ENCODE measurements at places on chromosomes 2 and 18. TPM values are rescaled to one million over a fixed set of nuclear protein-coding genes. Genes with fewer than 3 reads are reported as not detected.

GRCh38 chr2:126849991-126850535 lies 48.6 kb upstream of the TEX51 start:
- peaks cover 6% of the 10 kb centered on the region for H3K27me3 ChIP-seq
- H3K36me3 ChIP-seq = no peaks in the 10 kb centered on the region
- DNase-seq = peak; percentile 44
- H3K4me1 ChIP-seq = no peaks in the 10 kb centered on the region
- no peak overlapping the region for H3K27ac ChIP-seq
- no peak overlapping the region for H3K4me3 ChIP-seq

- H3K4me1 ChIP-seq = no peaks in the 10 kb centered on the region
- H3K36me3 ChIP-seq = no peaks in the 10 kb centered on the region
- H3K4me3 ChIP-seq = no peak overlapping the region
- no peak for DNase-seq
- H3K27me3 ChIP-seq = peaks cover 2% of the 10 kb centered on the region
Observed at GRCh38 chr2:182586426-182586825, 129.6 kb upstream of the DNAJC10 start.

- peaks cover 5% of the 10 kb centered on the region for H3K4me1 ChIP-seq
- H3K27ac ChIP-seq = peak overlapping the region; percentile 53
- no peak overlapping the region for H3K4me3 ChIP-seq
Observed at GRCh38 chr2:176138526-176138922, 9.0 kb downstream of the HOXD8 start.

DNA sequence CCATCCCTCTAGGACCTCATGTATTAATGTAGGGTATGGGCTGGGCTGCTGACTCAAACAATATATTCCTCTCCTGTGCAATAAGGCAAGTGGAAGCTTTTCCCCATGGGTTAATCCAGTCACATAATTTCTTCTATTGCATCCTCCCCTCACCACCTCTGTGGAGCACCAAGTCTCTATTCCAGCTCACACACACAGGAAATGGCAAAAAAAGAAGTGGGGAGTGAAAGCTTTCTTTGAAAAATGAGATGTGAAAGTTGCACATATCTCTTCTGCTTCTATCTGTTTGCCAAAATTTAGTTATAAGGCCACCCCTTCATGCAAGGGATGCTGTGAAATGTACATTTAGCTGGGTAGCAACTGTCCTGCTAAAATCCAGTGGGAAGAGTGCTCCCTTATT lies 121.3 kb downstream of the CDC42EP3 start:
- no peak overlapping the region for H3K4me3 ChIP-seq
- H3K36me3 ChIP-seq = no peaks in the 10 kb centered on the region
- H3K27me3 ChIP-seq = peaks cover 3% of the 10 kb centered on the region
- peak; percentile 39 for DNase-seq
- H3K27ac ChIP-seq = no peak overlapping the region

DNA sequence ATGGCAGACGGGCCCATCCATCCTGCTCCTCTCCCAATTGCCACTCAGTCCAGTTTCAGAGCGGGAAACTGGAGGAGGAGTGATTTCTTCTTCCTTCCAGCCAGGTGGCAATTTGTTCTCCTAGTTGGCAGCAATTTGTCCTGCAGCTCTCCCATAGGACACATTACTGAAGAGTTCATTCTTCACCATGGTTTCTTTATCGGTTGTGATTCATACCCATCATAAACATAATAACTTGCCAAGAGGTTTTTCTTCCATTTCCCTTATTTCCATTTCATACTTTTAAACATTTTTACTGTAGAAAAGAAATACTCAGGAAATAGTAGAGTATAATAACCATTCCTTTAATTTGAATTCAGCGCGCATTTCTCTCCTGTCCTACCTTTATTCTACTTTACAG lies 377.9 kb upstream of the RAB12 start:
- H3K4me3 ChIP-seq = no peak overlapping the region
- H3K27me3 ChIP-seq = no peaks in the 10 kb centered on the region
- H3K27ac ChIP-seq = no peak overlapping the region
- DNase-seq = no peak

DNA sequence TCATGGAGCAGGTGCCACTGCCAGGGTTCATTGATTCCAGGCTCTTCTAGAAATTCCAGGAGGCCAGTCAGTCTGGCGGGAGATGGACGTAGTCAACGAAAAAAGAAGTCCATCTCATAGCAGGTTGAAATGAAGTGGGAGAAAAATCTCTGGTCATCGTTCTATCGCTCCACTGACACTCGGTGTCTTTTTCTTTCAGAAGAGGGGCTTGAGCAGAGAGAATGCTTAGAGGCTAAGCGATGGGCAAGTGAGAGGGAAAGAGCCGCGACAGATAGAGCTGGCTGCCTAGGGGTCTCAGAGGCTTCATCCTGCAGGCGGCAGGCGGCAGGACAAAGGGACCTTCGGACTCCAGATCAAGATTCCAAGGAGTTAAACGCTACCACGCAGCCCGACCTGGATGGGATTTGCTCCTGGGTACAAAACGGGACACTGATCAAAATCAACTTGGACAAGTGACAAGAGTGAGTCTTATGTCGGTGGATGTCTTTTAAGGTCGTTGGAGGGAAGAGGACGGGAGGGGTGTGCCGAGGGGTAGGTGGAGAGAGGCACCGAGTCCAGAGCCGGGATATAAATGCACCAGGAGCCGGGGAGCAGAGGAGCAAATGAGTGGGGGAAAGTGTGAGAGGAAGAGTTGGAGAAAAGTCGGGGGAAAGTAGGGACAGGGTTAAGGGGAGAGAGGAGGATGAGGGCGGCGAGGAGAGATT lies 677 bp upstream of the TMEM178A start:
- no peak for DNase-seq
- peak overlapping the region; percentile 68 for H3K4me3 ChIP-seq
- H3K36me3 ChIP-seq = peaks cover 1% of the 10 kb centered on the region
- H3K27ac ChIP-seq = no peak overlapping the region
- H3K4me1 ChIP-seq = peaks cover 6% of the 10 kb centered on the region

DNA sequence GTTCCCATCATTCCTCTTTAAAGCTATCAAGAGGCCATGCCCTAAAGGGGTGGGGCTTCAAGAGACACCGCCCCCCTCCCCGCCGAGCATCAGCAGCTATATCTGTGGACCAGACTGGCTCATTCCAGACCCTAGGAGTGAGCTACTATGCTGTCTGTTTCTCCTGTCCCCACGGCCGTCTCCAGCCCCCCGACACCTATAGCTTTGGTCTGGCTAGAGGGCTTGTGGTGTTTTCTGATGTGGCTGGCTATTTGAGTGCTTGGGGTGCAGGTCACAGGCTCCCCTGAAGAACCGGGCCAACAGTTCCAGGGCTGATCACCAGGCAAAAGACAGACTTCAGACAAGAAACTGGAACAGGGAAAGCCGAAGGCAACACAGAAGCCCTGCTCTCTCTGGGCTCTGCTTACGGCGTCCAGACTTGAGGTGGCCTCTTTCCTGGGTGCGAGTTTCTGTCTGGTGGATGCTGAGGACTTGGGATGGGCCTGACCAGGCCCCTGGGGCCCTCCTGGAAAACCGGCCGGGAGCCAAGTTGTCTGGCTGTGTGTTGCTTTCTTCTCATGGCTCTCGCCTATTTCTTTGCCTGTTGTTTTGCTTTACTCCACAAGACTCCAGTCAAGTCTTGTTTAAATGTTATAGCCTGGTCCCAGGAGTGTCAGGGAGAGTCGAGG lies 83.6 kb downstream of the KLHL29 start:
- H3K4me1 ChIP-seq = peaks cover 2% of the 10 kb centered on the region
- DNase-seq = no peak
- no peak overlapping the region for H3K27ac ChIP-seq
- no peak overlapping the region for H3K4me3 ChIP-seq

DNA sequence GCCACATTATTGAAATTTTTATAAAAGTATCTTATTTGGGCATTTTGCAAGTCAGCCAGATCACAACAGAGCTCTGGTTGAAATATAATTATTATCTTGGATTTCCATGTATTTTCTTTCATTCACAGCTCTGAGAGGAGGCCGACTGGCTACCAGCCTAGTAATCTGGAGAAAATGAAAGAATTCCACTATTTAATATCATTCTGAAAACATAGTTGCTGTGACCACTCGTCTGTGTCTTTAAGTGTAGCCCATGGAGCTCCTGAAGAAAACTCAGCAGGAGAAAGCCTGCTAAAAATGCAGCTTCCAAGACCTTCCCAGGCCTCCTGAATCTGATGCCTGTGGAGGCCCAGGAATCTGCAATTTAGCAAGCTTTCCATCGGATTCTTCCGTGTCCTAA lies 114.7 kb downstream of the SH3BP4 start:
- no peak for DNase-seq
- no peak overlapping the region for H3K27ac ChIP-seq
- H3K4me3 ChIP-seq = no peak overlapping the region
- no peaks in the 10 kb centered on the region for H3K36me3 ChIP-seq
- no peaks in the 10 kb centered on the region for H3K27me3 ChIP-seq
- no peaks in the 10 kb centered on the region for H3K4me1 ChIP-seq

SLC14A1 gene
- 0.86 TPM for total RNA-seq

DNA sequence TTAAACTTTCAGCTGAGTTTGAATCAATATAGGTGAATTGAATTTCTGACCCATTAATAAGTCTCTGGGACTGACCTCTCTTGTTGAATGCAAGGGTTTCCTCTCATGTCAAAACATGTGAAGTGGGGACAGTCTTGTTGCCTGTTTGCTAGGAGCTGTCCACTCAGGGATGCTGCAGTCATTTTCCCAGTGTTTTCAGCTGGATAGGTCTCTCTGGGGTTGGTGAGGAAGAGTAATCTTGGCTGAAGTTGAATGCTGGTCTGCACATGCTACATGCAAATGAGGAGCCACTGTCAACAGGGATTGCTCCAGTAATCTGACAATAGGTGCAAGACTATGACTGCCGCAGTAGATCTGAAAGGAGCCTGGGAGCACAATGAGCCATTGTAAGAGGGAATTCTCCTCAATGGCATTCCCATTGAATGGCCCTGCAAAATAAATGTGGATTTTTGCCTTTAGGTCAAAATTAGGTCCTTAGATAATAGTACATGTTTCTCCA lies 34.1 kb upstream of the IL1RL1 start:
- H3K27me3 ChIP-seq = no peaks in the 10 kb centered on the region
- peak overlapping the region; percentile 8 for H3K4me3 ChIP-seq
- DNase-seq = peak; percentile 66

DNA sequence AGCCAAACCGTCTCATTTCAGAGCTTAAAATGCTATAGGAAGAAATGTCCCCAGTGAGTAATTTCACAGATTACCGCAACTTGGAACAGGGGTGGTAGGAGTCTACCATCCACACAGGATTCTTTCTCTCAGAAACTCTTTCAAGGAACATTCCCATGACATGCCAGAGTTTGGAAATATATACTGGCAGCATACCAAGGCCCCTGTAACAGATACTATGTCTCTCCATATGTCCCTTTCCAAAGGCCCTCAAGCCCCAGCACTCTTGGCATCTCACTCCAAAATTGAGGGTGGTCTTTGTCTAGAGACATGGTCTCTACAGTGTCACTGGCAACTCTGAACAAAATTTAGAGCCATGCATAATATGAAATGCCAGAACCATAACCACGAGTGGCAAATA lies 11.0 kb downstream of the FIGLA start:
- DNase-seq = no peak
- no peak overlapping the region for H3K27ac ChIP-seq
- peaks cover 27% of the 10 kb centered on the region for H3K27me3 ChIP-seq
- H3K4me3 ChIP-seq = no peak overlapping the region
- H3K36me3 ChIP-seq = no peaks in the 10 kb centered on the region

IGFBP5 gene
- not detected for total RNA-seq

SH3RF3 gene
- 0.47 TPM for total RNA-seq

DNA sequence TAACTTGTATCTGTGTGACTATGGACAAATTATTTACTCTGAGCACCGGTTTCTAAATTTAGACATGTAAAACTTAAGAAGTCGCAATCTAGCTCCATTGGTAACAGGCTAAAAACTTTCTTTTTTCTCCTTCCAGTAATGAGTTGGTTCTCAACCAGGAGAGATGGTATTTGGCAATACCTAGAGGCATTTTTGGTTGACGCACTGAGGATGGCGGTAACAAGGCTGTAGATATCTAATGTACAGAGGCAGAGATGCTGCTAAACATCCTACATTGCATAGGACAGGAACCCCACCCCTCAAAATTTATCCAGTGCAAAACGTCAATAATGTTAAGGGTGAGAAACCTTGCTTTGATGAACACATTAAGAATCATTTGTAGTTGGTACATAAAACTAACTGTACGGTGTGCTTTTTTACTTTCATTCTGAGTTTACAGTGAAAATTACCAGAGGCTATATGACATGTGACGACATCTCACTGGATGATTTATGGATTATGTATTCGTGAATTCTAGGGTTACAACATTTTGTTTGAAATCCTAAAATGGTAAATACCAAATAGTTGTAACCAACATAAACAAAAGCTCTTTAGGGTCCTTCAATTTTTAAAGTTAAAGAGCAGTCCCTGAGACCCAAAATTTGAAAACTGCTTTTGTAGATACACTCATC lies 91.3 kb downstream of the TLK1 start:
- H3K4me3 ChIP-seq = no peak overlapping the region
- DNase-seq = no peak
- H3K36me3 ChIP-seq = peaks cover 40% of the 10 kb centered on the region
- no peaks in the 10 kb centered on the region for H3K4me1 ChIP-seq

DNA sequence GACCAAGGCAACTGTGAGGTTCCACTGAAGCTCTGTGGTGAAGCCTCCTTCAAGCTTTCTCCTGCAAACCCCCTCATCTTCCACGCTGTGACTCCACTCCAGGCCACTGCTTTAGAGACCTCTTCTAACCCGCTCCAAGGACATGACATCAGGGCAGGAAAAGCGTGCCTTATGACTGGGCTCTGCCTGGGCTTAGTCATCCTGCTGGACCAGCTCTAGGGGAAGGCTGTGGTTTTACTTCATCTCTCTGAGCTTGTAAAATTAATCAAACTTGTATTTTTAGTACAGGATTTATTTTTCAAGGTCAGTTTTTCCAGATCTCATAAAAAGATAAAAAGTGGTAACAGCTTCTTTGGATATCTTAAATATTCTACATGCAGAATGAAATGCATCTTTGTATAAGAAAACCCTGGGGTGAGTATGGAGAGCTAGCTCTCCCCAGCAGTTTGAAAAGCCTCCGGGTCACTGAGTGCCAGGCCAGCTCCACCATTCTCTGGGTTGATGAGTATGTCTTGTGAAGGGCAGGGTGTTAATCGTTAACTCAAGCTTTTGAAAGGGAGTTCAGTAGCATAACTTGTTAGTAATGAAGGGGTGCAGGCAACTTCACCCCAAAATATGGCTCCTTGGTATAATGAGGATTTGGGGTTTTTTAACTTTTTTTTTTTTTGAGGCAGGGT lies 33.1 kb upstream of the YPEL5 start:
- no peak overlapping the region for H3K4me3 ChIP-seq

TSPYL6 gene
- total RNA-seq = not detected

DNA sequence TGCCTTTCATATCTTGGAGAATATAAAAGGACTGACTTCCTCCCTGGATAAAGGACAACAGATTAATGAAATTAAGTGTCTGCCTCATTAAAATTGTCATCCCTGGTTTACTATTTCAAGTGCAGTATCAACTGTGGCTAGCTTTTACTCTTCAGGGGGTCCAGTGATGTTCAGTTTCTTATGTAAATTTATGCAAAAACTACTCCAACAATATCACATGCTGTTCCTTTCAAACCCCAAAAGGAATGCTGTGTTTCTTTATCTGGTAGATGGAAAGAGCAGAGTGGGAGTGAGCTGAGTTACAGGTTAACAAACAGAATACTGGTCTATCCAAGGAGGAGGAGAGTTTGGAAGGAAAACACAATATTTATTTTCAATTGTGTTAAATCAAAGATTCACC lies 283.7 kb upstream of the VWC2L start:
- DNase-seq = no peak
- H3K36me3 ChIP-seq = no peaks in the 10 kb centered on the region
- no peaks in the 10 kb centered on the region for H3K27me3 ChIP-seq
- H3K27ac ChIP-seq = no peak overlapping the region
- H3K4me3 ChIP-seq = no peak overlapping the region

NCOA1 gene
- total RNA-seq = 25.9 TPM

GRCh38 chr2:136373841-136374240 lies 255.9 kb upstream of the CXCR4 start:
- no peak overlapping the region for H3K4me3 ChIP-seq
- H3K27me3 ChIP-seq = peaks cover 7% of the 10 kb centered on the region
- no peak for DNase-seq
- no peak overlapping the region for H3K27ac ChIP-seq
- H3K4me1 ChIP-seq = peaks cover 54% of the 10 kb centered on the region

All from activated CD4-positive, alpha-beta T cell treated with anti-CD3 and anti-CD28 coated beads, Interleukin-2, amount 10 ng/mL, durations not matched to agents 24 days and 14 days (primary cell).